ENCODE measurements at places on chromosomes 16 and 17.
A peak's percentile ranks its signal among the peaks of the same experiment; 100 is the strongest.

GRCh38 chr17:4771519-4772234, at the start of gene TM4SF5:
TM4SF5 (plus strand) TSS chr17:4771886; CDS start chr17:4771923, 37 bp downstream.
- no peak for DNase-seq

DNA sequence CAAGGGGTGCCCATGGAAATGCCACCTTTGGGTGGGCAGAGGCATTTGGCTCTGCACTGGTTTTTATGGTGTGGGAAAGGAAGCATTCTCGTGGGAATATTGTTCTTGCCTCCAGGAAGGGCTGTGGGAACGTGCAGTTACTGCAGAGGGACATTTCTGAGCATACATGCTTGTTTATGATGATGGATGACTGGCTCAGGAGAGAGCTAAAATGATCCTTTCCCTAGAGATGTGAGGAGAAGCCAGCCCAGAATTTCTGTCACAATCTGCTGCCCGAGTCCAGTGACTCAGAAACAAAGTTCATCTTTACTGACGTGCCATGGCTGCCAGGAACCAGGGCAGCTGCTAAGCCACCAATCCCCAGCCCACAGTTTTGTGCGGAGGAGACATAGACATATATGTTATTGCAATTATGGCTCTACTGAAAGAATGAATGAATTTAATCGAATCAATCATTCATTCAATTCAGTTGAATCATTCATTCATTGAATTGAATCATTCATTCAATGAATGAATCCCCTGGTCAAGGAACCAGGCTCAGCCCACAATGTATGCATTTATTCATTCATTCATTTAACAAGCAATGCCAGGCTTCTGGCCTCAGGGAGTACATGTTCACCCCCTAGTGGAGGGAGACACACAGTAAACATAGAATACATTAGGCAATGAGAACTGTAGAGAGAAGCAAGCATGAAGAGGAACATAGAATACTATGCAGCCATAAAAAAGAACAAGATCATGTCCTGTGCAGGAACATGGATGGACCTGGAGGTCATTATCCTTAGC, 414.4 kb upstream of the HSBP1 start:
- no peak for DNase-seq

- no peak for DNase-seq
Observed at GRCh38 chr16:3966681-3967080, 86.2 kb upstream of the CREBBP start.

DNA sequence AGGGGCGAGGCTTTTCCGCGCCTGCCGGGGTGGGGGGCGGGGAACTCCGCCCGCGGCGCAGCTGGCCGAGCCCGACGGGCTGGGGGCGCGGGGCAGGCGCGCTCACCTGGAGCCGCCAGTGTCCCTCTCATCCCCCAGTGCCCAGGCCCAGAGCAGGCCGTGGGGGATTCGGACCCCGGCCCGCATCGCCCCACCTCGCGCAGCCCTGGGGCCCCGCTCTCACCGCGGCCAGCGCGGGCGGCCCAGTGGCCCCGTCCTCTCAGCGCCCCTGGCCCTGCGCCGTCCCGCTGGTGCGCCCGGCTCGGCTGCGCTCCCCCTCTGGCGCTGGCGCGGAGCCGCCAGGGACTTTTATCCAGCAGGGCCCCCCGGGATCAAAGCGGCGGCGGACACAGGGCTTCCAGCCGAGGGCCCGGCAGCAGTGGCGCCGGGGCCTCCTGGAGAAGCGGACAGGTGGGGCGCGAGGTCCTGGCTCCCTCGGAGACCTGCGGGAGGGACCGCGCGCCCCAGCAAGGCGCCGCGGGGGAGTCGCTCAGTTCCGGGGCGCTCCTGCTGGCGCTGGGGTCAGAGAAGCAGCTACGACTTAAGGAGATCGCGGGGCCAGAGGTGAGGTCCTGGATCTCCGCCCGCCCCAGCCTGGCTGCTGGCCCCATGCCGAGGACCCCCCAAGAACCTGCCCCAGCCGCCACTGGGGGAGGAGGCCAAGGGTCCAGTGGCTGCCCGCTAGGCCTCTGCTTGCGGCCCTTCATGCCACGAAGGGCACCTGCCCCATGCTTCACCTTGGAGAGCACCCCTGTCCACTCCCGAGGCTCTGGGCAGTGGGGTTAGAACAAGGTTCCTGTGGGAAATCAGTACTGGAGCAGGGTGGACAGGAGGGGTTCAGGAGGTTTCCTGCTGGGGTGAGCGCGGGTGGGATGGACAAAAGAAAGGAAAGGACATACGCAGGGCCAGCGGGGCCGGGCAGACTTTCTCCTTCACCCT, 823 bp upstream of the NOTUM start:
- no peak for DNase-seq

GRCh38 chr17:41992576-41992975, 24.7 kb downstream of the DNAJC7 start:
- DNase-seq, result no peak

- peak; percentile 76 for DNase-seq
Observed at GRCh38 chr17:58513965-58514769, at the start of gene MTMR4. MTMR4 (minus strand) TSS chr17:58514638; CDS start chr17:58514407, 231 bp downstream.

- DNase-seq, result no peak
Observed at GRCh38 chr17:35265071-35265470, 22.2 kb downstream of the SLFN5 start.

- no peak for DNase-seq
Observed at GRCh38 chr17:36931697-36932382, 5.4 kb upstream of the LHX1 start.

GRCh38 chr16:20814784-20815183, 8.5 kb downstream of the REXO5 start:
- DNase-seq, result no peak

- DNase-seq, result no peak
Observed at GRCh38 chr16:1982013-1982433, 754 bp upstream of the NOXO1 start.

- no peak for DNase-seq
Observed at GRCh38 chr16:7423434-7424044, 90.9 kb downstream of the RBFOX1 start.

DNA sequence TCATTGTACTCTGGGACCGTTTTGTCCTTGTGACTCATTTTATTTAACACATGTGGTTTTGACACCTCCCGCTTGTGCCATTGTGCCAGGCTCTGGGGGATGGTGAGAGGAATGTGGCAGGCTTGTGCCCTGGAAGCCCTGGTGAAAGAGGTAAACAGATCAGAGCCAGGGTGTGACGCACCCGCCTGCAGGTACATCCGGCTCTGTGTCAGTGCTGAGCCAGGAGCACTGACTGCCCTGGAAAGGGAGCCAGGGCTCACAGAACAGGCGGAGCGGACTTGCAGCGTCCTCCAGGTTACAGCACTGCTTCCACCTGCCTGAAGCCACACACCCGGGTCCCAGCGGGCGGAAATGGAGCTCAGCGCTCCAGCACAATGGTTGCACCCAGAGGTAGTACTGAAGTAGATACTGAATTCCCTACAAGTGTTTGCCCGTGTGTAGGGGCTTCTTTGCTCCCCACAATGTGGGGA, 30.6 kb downstream of the CDRT15 start:
- peak; percentile 66 for DNase-seq

- DNase-seq, result peak; percentile 41
Observed at GRCh38 chr16:3444032-3444388, 530 bp downstream of the NAA60 start.

- DNase-seq, result no peak
Observed at GRCh38 chr16:29892458-29892813, 6.9 kb downstream of the SEZ6L2 start.

DNA sequence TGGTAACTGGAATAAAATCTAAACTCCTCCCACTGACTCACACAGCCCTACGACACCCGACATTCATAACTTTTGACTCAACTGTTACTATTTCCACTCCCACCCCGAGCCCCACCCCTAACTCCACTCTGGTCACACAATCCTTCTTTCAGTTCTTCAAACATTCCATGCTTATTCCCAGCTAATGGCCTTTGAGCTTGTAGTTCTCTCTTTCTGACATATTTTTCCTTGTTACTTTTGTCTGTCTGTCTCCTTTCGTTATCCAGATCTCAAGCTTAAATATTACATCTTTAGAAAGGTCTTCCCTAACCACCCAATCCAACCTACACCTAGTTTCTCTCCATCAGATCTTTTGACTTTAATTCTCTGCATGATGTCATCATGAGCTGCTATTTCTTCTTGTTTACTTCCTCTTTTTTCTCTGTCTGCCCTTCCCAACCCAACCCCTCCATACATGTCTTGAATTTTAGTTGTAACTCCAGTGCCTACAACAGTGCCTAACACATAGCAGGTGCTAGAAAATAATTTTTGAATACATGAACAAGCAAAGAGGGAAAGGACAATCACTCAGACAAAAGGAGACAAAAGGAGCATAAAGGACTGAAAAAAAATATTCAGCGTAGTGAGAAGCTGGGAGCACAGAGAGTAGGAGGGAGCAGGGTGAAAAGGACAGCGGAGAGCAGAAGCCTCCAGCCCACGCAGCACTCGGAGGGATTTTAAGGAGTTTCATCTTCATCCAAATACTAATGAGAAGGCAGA, 65.2 kb upstream of the SMIM36 start:
- DNase-seq, result no peak

GRCh38 chr16:11774065-11774626, 22.9 kb downstream of the ZC3H7A start:
- no peak for DNase-seq

DNA sequence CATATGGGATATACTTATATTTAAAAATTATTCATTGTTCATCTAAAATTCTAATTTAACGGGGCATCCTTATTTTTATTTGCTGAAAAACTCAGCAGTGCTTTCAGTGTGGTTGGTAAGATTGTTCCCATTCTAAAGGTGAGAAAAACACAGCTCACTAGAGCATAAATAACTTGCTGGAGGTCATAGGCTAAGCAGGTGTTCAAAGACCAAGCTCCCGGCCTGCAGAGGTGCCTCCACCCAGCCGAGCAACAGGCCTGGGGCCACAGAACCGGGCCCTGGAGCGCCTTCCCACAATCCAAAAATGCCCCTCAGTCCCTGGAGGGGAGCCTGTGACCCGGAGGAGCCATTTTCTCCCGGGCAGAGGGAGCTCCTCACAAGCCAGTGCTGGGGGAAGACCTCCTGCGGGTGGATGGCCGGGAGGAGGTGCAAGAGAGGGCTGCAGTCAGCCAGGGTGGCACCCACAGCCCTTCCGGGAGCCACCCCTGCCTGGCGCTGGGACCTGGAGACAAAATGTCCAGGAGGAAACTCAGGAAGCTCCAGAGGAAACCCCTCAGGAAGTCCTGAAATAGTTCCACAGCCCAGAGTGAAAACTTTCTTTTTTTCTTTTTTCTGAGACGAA, 14.7 kb downstream of the ABR start:
- no peak for DNase-seq

DNA sequence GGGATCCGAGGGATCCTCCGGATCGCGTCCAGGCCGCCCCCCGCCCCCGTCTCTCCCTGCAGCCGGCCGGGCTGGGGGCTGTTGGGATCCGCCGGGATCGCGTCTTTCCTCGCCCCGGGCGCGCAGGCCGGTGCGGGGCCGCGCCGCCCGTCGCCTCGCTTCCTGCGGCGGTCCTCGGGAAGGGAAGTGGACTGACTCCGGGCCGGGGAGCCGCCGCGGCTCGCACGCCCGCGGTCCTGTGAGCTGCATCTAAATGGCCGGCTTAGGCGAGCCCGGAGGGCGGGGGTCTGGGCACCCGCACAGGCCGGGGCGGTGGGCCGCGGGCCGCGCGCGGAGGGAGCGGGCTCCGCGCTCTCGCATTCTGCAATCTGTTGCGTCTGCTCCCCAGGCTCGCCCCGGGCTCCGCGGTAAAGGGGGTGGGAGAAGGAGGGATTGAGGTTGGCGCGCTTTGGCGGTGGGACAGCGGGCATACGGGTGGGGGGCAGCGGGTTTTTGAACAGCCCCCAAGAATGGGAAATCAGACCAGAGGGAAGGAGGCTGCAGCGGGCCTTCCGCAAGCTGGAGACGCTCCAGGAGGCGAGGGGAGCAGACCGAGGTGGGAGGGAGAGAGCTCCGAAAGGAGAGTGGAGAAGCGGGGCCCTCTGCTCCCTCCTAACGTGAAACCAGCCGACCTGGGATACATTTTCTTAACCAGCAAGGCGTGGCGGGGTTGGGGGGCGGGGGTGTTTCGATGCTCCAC, 2.2 kb downstream of the TMEM132E start:
- DNase-seq, result no peak

DNA sequence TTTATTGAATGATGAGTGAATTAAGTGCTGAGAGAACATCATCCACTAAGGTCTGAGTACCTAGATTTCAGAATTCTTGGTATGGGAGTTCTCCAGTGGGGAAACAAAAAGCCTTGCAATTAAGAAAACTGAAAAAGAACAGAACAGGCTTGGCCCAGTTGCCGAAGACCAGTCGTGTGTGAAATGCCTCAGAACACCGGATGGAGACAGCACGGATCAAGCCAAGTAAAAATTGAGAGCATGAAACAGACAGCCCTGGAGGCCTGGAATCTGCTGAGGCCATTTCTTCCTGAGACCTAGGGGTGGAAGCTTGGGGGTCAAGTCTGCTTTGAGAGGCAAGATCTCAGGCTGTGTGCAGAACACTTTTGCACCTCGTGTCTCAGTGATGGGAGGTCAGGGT, 43.3 kb downstream of the GRIN2A start:
- DNase-seq, result no peak

GRCh38 chr17:31919802-31920525, 16.8 kb upstream of the SUZ12 start:
- peak; percentile 35 for DNase-seq

- DNase-seq, result no peak
Observed at GRCh38 chr17:50018909-50019308, 23.9 kb upstream of the DLX3 start.

- no peak for DNase-seq
Observed at GRCh38 chr16:87366288-87366687, 17.3 kb downstream of the FBXO31 start.

GRCh38 chr16:86285938-86286921, 224.1 kb upstream of the FOXF1 start:
- DNase-seq, result no peak

GRCh38 chr17:4849011-4849536, 15.9 kb downstream of the MINK1 start:
- DNase-seq, result no peak

- no peak for DNase-seq
Observed at GRCh38 chr16:55349867-55350266, 25.9 kb downstream of the IRX6 start.

DNA sequence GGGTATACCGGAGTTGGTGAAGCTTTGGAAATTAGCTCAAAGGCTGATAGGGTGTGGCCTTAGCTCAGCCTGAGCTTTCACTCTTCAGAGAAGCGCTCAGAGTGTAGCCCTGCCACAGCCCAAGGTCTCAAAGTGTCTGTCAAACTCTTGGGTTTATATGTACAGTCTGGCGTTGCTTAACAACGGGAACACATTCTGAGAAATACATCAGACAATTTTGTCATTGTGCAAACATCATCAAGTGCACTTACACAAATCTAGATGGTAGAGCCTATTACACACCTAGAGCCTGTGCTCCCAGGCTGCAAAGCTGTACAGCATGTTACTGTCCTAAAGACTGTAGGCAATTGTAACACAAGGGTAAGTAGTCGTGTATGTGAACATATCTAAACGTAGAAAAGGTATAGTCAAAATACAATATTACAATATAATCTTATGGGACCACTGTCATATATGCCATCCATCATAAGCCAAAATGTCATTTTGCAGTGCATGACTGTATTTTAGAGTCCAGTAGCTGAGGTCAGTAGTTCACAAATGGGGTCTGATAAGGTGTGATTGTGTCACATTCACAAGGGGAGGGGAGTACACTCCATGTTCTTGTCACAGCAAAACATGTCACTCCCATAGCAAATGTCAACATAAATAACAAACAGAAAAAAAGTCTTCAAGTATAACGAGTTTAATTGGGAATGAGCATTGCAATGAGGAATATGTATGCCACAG, 20.6 kb downstream of the CHAD start:
- DNase-seq, result no peak

- DNase-seq, result peak; percentile 38
Observed at GRCh38 chr17:77476931-77477805, 336.4 kb downstream of the SEC14L1 start.

Data from stimulated activated CD4-positive, alpha-beta T cell treated with anti-CD3 and anti-CD28 coated beads, Interleukin-4, amount 100 ng/mL, for 24 hours (primary cell).